ENCODE measurements at places on chromosomes 11 and 22. TPM values are rescaled to one million over a fixed set of nuclear protein-coding genes. Genes with fewer than 3 reads are reported as not detected.

Gene MAP6
- 6.4 TPM for polyA plus RNA-seq

Gene KCNJ11
- polyA plus RNA-seq = 3.8 TPM

Gene C11orf97
- not detected for polyA plus RNA-seq

Gene EWSR1
- polyA plus RNA-seq = 207 TPM

Gene APOBEC3B
- polyA plus RNA-seq = 2.0 TPM

Gene ADAMTS15
- polyA plus RNA-seq = 1.9 TPM

Gene GP1BB
- polyA plus RNA-seq = 29.7 TPM

Gene FOLR3
- not detected for polyA plus RNA-seq

Gene PRDM11
- polyA plus RNA-seq = 12.3 TPM

Gene SF3A1
- polyA plus RNA-seq = 23.8 TPM

Gene SGSM1
- 5.9 TPM for polyA plus RNA-seq

DNA sequence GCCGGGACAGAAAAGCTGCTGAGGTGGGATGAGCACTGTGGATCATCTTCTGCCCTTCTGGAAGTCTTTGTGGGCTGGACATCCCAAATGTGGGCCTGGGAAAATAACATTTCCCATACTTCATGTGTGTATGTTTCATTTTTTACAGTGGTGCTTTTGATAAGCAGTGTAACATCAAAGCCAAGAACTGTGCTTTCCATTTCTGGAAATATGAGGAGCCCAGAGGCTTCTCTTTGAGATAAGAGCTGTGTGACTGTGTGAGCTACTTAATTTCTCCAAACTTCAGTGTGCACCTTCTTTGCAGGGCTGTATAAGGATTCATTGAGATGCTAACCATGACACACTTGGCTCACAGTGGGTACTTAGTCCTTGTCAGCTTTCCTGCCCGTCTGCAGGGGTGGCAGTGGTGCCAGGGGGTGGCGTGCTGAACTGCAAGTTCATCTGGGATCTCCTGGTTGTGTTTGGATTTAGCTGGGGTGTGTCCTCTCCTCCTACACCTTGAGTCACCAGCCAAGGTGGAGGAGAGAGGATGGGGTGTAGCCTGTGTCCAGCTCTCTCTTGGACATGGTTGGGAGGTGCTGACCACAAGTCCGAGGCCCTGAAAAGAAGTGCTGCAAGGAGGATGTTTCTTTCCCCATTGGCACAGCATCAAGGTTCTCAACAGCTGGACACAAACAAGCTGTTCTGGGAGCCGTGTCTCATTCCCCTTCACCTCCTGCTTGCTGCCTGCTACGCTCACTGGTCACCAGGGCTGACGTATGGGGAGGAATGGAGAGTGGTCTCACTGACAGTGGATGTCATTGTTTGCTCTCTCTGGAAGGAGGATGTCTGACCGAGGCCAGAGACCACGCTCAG, 139.4 kb downstream of the TEAD1 start:
- DNase-seq = no peak

GRCh38 chr22:38697425-38698089, 3.2 kb downstream of the JOSD1 start:
- no peak for DNase-seq

- DNase-seq = no peak
Measured at GRCh38 chr22:23544852-23545251, 35.2 kb downstream of the IGLL1 start.

GRCh38 chr11:11740073-11740702, 101.6 kb upstream of the USP47 start:
- no peak for DNase-seq

DNA sequence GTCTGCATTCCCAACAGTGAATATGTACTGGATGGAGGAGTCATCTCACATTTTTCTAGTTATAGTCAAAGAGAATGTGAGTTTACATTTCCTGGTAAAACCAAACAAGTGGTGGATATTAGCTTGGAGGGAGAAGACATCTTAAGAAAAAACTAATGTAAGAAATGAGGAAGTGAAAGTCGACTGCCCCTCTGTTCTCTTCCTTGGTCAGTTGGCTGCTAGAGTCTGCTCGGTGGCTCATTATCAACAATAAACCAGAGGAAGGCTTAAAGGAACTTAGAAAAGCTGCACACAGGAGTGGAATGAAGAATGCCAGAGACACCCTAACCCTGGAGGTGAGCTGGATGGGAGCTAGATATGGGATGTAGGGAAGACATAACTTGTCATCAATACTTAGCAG, 5.8 kb downstream of the SLC22A9 start:
- no peak for DNase-seq

DNA sequence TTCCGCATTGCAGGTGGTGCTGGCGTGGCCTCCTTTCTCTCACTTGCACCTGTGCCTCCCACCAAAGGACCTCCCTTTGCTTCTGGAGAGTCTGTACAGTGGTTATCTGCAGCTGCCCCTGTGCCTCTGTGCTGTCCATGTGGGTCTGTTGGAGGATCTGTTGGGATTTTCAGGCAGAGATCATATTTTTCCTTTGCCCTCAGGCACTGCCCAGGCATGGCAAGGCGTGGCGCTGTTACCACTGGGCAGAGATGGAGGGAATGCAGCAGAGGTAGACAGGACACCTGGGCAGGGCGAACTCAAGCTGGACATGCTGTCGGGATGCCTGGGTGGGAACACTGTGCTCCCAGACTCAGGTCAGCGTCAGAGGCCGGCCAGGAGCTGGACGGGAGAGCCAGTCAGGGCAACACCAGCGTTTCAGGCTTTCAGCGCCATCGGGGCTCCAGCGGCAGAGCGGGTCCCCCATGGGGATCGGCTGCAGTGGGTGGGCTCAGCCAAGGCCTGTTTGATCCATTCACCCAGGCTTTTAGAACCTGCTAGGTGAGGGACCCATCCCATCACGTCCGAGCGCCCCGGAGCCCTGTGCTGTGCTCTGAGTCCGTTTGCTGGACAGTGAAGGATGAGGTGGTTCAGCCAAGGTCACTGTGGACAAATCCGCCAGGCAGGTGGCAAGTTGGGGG, 718.9 kb downstream of the BRD1 start:
- no peak for DNase-seq

DNA sequence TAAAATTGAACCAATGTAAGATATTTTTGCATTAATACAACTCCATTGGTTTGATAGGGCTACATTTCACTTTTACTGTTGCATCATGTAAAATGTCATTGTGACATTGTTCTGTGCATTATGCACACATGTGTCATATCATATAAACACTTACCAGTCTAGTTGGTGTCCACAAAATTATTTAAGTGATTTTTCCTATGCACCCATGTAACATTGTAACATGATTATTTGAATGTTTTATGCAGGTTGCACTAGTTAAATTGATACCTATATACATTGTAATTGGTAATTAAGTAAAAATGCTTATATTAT, 9.6 kb upstream of the BIRC3 start:
- no peak for DNase-seq

DNA sequence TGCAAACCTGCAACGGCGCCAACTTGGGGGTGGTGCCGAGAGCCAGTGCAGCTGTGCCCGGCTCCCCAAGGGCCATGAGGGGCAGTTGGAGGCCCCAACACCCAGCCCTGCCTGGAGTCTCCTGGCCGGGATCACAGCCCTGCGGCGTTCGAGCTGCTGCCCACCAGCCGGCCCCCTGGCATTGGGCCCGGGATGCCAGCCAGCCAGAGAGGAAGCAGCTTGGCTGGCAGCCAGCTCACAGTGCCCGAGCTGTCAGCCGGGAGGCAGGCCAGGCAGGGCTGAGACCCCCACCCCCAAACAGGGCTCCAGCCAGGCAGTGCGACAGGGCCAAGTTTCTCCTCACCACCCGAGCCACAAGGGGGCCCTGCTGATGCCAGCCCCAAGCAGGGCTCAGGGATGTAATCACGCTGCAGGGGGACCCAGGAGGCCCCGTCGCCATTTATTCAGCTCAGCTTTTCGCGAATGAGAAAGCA, 26.0 kb upstream of the TCF20 start:
- no peak for DNase-seq

DNA sequence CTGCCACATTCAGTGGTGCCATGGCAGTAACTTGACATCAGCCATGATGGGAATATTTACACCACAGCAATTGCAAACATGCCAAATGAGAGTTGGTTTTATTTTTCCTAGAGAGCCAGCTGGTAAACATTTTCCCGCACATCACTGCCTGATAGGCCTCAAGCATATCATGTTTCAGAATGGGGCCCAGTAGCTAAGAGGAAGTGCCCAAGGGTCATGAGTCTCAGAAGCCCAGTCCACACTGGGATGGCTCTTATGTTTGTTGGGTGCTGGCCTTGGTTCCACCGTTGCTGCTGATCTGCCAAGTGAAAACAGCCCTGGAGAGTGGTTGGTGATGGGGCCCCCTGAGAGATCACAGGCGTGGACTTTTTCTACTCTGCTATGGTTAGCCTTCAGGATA, 64.3 kb upstream of the NAV2 start:
- DNase-seq = no peak

DNA sequence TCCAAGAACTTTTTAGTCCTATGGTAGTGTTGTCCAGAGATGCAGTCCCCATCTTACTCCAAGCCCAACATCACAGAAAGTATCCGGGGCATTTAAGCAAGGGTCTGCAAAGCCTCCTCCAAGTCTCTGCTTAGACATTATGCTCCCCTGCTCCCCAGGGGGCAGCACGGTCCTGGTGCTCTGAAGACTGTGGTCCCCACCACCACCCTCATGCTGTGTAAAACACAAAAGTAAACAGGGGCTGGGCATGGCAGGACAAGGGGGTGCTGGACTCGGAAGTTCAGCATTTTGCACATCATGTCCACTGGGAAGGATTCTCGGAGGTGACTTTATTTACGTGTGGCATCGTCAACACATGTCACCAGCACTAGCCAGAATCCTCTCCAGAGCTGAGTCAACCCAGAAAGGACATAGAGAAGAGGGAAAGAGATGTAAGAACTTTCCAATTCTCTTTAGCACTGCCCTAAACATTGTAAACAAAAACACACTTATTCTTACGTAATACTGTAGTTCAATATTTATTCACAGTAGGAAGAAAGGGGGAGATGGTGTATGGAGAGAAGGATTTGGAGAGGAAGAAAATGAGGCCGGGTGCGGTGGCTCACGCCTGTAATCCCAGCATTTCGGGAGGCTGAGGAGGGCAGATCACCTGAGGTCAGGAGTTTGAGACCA, 37.7 kb downstream of the TCIRG1 start:
- no peak for DNase-seq

GRCh38 chr11:2123628-2123960, 15.6 kb downstream of the IGF2 start:
- DNase-seq = no peak

DNA sequence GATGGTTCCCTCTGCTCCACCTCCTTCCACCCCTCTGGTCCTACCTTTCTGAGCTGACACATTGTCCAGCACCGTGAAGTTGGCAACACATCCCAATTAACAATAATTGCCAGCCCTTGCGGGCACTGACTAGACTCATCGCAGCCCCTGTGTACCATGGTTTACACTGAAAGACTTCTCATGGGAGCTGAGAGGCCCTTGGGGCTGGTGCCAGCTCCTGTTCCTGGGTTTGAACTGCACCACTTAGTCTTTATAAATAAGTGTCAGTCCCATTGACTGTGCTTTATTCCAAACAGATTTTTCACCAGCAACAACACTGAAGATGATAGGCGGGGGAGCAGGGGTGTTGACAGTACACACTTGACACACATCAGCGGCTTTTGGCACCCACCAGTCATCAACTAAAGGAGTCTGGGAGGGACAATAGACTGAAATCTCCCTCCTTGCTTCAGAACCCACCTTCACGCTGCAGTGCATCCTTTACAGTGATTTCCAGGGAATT, 447.3 kb downstream of the NTM start:
- no peak for DNase-seq

DNA sequence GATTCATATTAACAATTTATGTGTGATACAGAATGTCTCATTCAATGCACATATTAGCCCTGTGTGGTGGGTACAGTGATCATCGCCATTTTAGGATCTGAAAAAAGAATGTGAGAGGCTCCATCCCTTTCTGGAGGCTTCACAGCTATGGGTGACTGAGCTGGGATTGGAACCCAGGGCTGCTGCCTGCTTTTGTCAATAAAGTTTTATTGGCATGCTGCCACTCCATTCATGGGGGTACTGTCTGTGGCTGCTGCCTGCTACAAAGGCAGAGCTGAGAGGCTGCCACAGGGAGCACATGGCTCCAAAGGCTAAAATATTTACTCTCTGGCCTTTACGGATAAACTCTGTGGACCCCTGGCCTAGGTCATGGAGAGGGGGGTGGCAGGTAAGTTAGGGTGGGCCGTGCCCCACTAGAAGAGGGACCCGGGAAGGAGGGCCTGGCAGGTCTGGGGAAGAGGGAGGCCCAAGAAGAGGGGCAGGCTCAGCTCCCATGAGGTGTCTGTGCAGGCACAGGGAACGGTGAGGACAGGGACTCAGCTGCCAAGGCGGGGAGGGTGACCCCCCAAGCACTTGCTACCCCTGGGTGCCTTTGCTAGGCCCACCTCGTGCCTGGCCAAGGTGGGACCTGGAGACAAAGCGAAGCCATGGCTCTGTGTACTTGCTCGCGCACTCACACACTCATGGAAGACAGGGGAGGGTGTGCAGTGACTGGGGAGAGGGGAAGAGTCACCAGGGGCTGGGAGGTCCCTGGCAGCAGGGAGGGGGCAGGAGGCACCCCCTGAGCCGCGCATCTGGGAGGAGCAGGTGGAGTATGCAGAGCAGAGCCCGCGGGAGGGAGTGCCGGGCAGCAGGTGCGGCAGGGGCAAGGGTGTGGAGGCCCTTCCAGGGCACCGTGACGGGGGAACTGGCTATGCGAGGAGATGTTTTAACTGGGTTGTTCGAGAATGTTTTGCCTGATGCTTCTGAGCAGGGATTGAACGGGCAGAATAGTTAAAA, 335.3 kb downstream of the CTTN start:
- DNase-seq = peak; percentile 20

DNA sequence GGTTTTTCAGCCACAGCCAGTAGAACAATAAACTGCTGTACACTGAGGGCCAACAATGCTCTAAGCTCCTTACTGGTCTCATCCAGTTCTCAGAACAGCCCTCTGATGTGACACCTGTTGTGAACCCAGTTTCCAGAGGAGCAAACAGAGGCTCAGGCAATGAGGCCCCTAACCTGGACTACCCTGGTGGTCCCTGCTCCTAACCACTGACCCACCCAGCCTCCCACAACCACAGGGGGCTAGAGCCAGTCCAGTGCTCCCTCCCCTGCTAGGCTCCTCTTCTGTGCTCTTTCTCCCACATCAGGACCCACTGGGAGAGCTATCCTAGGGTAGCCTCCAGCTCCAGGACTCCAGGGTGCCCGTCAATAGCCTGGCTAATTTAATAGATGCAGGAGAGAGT, 4.1 kb upstream of the SMARCB1 start:
- no peak for DNase-seq
